Psoas muscle (tissue), 8 donors: ENCODE measurements at places on chromosomes 16 and 17. TPM values are rescaled to one million over a fixed set of nuclear protein-coding genes. Genes with fewer than 3 reads are reported as not detected.

SLC38A8 gene
- polyA plus RNA-seq = not detected

GPR139 gene
- polyA plus RNA-seq = not detected

CD79B gene
- 3.7 TPM for polyA plus RNA-seq

ADPRM gene
- 13.7 TPM for polyA plus RNA-seq

DPEP3 gene
- polyA plus RNA-seq = 0.45 TPM

GAST gene
- polyA plus RNA-seq = not detected

C16orf92 gene
- not detected for polyA plus RNA-seq

ZNF629 gene
- 1.5 TPM for polyA plus RNA-seq

KRTAP2-4 gene
- polyA plus RNA-seq = not detected

MYL4 gene
- 4.5 TPM for polyA plus RNA-seq

PSMD3 gene
- polyA plus RNA-seq = 234 TPM

TEX19 gene
- polyA plus RNA-seq = 0.35 TPM

CTNS gene
- 32.7 TPM for polyA plus RNA-seq

APOH gene
- polyA plus RNA-seq = not detected

RRAD gene
- 168 TPM for polyA plus RNA-seq

C16orf89 gene
- 0.57 TPM for polyA plus RNA-seq

UTP4 gene
- 107 TPM for polyA plus RNA-seq

BEAN1 gene
- not detected for polyA plus RNA-seq

FLYWCH1 gene
- 21.2 TPM for polyA plus RNA-seq

MFAP4 gene
- polyA plus RNA-seq = 5.8 TPM

PPM1E gene
- polyA plus RNA-seq = 0.03 TPM

CFAP97D1 gene
- 0.17 TPM for polyA plus RNA-seq

CBX4 gene
- polyA plus RNA-seq = 2.4 TPM

THAP11 gene
- polyA plus RNA-seq = 78.6 TPM

EMP2 gene
- 8.0 TPM for polyA plus RNA-seq

TMEM220 gene
- polyA plus RNA-seq = 4.9 TPM

CCR7 gene
- polyA plus RNA-seq = 0.08 TPM

SLFN12 gene
- polyA plus RNA-seq = 0.62 TPM

NLRC3 gene
- polyA plus RNA-seq = 1.3 TPM

ZNF750 gene
- polyA plus RNA-seq = 0.79 TPM

PRR35 gene
- polyA plus RNA-seq = not detected

IRX6 gene
- polyA plus RNA-seq = 6.1 TPM

ABCA8 gene
- 10.8 TPM for polyA plus RNA-seq

SBK1 gene
- polyA plus RNA-seq = 1.9 TPM

STAT5A gene
- polyA plus RNA-seq = 12.5 TPM

EVPLL gene
- polyA plus RNA-seq = not detected
